ENCODE measurements at places on chromosomes 12 and 14. TPM values are rescaled to one million over a fixed set of nuclear protein-coding genes. Genes with fewer than 3 reads are reported as not detected.

- no peak for DNase-seq
Observed at GRCh38 chr14:74434294-74434693, 8.3 kb upstream of the SYNDIG1L start.

- DNase-seq: no peak
Observed at GRCh38 chr12:127941332-127941731, 325.6 kb upstream of the TMEM132C start.

- no peak for DNase-seq
Observed at GRCh38 chr12:80044694-80045046, 54.7 kb upstream of the OTOGL start.

DNA sequence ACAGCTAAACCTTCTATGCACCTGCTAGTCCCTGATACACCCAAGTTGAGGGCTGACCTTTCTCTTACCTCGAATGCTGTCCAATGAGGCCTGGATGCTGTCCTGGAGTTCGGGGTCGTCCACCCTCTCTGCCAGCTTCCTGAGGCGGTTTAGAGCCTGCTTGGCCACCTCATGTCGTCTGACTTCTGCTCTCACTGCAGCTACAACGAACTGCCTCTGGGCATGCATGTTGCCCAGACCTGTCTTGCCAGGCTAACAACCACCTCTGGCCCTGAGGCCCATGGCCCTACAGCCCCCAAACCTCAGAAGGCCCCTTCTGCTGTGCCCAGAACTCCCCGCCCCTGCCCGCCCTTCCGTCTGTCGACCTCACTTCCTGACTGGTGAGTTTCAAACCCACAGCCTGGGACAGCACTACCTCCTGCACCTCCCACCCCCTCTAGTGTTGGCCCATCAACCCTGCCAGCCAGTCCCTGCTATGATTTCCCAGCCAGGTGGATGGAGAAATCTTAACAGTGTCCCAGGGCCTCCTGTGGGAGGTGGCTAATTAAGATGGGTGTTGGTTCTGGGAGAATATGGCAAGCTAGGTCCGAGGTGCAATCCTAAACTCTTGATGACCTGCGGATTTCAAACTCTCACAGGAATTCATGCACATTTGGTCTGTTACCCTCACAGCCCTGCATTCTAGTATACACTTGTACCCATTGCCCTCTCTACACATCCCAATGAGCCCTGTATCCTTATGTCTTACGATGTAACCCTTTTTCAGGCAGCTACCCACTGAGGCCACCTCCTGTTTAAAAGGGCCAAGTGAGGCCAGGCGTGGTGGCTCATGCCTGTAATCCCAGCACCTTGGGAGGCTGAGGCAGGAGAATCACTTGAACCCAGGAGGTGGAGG is 2.7 kb upstream of the TSPAN31 start:
- DNase-seq: no peak

DNA sequence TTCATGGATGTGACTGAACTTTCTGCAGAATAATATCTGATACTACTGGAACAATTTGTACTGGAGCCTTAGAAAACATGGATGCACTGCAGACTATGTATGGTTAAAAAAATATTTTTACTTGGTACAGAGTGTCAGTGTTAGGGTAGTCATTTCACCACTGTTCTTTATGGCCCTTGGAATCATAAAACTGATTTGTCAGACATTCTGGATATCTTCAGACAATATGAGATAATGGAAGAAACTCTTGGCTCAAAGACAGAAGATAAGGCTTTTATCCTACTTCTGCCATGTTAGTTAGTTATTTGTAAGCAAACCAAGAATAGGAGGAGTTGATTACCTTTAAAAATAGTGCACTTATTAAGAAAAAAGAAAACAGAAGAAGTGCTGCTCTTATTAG is 209.4 kb downstream of the LRIG3 start:
- DNase-seq: no peak

DNA sequence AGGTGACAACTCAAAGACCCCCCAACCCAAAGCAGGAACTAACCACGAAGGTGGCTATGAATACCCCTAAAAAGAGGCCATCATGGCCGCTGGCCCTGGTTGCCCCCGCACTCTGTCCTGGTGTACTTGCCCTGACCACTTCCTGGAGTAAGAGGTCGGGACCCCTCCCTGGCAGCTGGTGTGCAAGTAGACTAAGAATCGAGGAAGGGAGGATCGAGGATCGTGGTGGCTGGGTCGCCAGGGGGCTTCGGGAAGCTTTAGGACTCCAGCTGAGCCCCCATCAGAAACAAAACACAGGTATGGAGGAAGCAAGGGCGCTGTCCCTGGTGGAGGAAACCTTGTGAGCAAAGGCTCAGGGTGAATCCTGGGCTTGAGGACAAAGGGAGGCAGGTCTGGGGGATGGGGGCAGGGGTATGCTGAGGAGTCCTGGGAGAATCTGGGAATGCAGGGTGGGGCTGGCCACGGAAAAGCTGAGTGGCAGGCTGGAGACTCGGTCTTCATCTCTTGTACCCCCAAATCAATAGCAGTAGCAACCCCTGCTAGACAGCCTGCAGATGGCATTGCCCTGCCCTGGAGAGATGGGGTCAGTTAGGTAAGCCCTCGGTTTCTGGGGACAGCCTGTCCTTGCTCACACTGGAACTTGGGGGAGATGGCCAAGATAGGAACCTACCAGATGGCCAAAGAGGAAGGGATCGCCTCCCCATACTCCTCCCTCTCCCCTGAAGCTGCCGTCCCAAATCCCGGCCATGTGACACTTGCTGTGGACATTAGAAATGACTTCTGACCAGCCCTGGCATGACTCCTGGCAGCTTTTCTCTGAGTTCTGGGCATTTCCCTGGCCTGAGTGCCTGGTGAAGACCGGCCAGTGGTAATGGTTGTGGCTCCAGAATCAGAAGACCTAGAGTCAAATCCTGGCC is 45.3 kb upstream of the ESRRB start:
- no peak for DNase-seq

DNA sequence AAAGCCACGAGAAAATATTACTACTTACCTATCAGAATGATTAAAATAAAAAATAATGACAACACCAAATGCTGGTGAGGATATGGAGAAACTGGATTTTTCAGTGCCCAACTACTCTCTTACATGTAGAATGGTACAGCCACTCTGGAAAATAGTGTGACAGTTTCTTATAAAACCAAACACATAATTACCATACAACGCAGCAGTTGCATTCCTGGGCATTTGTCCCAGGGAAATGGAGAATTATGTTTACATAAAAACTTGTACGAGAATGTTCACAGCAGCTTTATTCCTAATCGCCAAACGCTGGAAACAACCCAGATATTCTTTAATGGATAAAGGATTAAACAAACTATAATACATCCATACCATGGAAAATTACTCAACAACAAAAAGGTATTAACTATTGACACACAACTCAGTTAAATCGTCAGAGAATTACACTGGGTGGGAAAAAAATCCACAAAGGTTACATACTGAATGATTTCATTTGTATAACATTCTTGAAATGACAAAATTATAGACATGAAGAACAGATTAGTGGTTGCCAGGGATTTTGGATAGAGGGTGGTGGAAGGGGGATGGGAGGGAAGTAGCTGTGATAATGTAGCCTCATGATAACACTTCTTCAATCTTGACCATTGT is 35.4 kb downstream of the TAOK3 start:
- no peak for DNase-seq

DNA sequence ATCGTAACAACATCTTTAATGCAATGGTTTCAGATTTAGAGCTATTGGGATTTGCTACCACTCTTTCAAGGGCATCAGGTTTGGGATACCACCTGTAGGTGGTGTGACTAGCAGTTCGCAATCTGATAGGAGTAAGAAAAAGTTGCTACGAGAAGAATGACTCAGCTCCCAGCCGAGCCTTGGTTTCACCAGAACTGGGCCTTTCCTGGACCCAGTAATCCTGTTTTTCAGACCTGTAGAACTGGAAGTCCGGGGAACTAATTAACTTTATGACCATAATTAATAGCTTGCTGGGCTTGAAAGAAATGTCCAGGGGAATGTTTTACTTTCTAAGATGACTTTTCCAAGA is 770 bp downstream of the ABHD4 start:
- no peak for DNase-seq

DNA sequence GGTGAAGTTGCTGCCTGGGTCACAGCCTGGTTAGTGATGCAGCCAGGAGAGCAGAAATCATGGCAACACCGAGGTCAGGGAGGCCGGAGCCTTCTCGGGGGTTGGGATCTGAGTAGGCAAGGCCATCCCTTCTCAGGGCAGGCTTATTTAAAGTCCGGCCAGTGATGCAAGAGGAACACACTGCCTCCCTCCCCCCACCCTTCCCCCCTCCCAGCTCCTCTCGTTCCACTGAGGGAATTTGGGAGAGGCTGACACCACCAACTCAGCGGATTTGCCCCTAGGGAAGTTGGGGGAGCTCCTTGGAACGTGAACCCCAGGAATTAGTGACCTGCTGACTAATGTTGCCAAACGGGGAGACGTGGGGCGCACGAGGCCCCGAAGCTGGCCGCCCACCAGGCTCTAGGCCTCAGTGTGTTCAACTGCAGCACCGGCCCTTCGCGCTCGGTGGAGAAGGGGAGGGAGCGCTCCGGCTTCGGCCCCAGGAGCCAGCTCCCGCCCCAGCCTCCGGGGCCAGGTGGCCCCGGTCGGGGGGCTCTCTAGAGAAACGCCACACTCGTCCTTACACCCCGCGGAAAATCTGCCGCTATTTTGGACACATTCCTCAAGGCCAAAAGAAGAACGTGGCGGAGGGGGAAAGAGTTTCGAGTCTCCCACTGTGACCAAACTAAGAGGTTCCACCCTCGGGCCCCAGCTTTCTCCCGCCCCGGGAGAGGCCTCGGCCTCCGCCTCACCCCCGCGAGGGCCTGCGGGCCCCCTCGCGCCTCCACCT is 1.6 kb downstream of the CTDSP2 start:
- DNase-seq: peak; percentile 70

Gene DBX2
- total RNA-seq: 0.14 TPM

Gene POU6F1
- total RNA-seq: 9.9 TPM

Gene TXNDC16
- 3.6 TPM for total RNA-seq

Gene ZFHX2
- 0.74 TPM for total RNA-seq

Gene CFAP251
- 0.91 TPM for total RNA-seq

Gene ANKS1B
- 1.6 TPM for total RNA-seq

Gene C12orf54
- total RNA-seq: not detected

Measured in left ventricle myocardium inferior (tissue), 1 donor.